ENCODE measurements at places on chromosomes 16 and 17.

- no peak for DNase-seq
These were observed 13.8 kb downstream of the IL34 start for GRCh38 chr16:70659953-70660671.

GRCh38 chr17:27618417-27618816 is 12.6 kb upstream of the LGALS9 start:
- DNase-seq: no peak

DNA sequence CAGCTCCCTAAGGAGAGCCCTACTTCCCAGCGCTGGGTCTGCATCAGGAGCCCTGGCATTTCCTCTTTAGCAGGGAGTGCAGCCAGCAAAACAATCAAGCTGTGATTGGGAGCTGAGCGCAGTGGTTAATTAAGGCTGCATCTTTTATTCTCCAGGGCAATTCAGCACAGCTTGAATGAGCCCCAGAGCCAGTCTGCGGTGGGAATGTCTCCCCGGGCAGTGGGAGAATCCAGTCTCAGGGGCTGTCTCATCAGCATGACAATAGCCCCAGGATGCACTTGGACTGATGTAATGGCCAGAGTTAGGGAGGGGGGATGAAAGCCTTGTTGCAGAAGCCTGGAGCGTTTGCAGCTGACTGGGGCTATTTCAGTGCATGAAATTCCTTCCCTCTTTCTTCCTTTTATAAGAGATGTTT is 292.6 kb upstream of the SOX9 start:
- DNase-seq: no peak

GRCh38 chr17:71985111-71986039 is 135.4 kb upstream of the SOX9 start:
- no peak for DNase-seq

DNA sequence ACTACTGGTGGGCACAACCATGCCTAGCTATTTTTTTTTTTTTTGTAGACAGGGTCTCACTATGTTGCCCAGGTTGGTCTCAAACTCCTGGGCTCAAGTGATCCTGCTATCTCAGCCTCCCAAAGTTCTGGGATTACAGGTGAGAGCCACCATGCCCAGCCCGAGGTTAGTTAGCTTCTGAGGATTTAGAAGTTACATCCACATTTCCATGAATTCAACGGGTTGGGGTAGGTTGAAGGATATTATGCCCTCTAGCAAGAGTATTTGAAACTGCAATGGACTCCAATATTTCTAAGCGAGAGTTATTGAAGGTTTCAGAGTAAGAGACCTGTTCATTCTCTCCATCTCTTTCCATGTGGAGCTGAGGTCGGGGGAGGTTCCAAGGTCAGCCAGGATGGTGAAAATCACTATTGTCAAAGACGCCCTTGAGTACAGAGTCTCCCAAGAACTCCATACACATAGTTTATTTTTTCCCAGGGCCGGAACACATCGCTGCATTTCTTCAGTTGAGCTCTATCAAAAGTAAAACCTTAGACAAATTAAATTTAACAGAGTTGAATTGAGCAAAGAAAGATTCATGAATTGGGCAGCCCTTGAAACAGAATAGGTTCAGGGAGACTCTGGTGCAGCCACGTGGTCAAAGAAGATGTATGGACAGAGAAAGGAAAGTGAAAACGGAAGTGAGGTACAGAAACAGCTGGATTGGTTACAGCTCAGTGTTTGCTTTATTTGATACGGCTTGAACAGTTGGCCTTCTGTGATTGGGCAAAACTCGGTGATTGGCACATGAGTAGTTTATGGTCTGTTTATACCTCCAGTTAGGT is 19.0 kb upstream of the ITPRIPL2 start:
- DNase-seq: peak; percentile 28

DNA sequence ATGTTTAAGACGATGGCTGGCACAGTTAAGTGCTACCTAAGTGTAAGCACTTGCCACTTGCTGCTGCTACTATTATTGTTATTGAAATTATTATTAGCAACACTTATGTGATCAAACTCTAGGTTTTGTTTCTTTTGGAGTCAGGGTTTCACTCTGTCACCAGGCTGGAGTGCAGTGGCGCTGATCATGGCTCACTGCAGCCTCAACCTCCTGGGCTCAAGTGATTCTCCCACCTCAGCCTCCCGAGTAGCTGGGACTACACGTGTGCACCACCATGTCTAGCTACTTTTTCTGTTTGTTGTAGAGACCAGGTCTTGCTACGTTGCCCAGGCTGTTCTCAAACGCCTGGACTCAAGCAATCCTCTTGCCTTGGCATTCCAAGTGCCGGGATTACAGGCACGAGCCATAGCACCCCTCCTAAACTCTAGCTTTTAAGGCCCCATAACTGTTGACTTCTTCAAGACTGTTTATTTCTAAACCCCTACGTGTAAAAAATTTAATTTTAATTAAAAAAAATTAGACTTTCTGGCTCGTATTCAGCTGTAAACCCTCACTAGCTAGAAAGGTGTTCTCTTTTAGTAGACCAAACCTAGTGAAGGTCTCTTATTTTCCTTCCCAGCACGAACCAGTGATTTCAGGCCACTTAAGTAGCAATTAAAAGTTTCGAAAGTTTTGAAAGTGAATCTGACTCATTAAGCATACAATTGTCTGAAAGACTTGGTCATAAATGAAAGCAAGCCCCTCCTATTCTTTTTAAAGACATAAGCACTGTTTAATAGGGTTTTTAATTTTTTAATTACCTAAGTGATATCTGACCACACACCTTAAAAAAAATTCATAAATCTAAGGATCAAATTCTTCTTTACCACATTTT is 11.7 kb upstream of the SCNN1B start:
- no peak for DNase-seq

GRCh38 chr17:44844390-44844830 is 3.3 kb upstream of the HIGD1B start:
- no peak for DNase-seq

DNA sequence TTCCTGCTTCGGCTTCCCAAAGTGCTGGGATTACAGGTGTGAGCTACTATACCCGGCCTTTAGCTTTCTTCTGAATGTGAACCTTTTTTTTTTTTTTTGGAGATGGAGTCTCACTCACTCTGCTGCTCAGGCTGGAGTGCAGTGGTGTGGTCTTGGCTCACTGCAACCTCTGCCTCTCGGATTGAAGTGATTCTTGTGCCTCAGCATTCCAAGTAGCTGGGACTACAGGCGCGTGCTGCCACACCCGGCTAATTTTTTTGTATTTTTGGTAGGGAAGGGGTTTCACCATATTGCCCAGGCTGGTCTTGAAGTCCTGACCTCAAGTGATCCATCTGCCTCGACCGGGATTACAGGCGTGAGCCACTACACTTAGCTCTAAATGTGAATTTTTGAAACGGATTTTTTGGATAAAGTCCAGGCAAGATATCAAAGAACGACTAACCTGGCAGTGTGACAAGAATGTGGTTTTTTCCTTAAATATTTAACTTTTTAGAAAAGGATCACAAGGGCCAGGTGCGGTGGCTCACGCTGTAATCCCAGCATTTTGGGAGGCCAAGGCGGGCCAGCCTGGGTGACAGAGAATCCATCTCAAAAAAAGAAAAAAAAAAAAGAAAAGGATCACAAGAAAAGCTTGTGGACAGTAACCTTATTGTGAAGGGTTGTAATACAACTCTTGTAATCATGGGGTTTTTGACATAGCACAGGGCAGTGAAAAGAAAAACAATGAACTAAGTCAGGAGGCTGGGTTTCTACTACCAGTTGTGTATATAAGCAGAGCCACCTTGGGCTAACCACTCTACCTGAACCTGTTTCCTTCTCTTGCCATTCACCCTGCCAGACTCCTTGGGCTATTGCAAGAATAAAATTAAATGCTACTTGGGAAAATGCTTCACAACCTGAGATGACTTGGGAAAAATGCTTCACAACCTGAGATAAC is 6.2 kb downstream of the BRCA1 start:
- DNase-seq: no peak

GRCh38 chr17:48625495-48626244 is 488 bp downstream of the HOXB9 start:
- no peak for DNase-seq

DNA sequence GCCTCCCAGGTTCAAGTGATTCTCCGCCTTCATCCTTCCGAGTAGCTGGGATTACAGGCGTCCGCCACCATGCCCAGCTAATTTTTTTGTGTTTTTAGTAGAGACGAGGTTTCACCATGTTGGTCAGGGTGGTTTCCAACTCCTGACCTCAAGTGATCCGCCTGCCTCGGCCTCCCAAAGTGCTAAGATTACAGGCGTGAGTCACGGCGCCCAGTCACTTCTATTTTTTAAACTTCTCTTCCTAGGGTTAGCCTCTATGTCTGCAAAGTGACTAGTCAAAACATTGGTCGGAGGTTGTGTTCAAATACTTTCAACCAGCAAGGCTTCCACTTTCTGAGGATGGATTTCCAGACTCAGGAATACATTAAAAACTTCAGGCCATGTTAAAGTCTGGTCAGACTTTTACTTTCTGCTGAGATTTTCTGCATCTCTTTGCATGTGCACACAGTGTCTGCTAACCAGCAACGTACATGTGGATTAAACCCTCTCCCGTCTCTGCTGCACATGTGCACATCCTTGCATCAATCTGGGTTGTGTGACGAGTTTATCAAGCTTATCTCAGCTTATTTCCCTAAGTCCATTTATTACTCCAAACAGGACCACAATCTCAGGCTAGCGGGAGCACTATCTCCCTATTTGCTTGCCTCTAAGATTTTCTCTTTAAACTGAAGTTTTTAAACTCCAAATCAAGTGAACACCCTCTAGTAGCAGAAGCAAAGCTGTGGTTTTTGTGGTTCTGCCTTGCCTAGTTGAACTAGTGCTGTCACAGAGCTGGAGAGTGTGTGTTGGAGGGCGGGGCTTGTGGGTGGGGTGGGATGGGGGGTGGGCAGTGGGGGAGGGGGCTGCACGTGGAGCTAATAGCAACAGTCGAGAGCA is 525.2 kb upstream of the GOT2 start:
- DNase-seq: peak; percentile 68

All from suppressor macrophage (primary cell).